ENCODE measurements at places on chromosomes 16 and 17. TPM values are rescaled to one million over a fixed set of nuclear protein-coding genes. Genes with fewer than 3 reads are reported as not detected.

DNA sequence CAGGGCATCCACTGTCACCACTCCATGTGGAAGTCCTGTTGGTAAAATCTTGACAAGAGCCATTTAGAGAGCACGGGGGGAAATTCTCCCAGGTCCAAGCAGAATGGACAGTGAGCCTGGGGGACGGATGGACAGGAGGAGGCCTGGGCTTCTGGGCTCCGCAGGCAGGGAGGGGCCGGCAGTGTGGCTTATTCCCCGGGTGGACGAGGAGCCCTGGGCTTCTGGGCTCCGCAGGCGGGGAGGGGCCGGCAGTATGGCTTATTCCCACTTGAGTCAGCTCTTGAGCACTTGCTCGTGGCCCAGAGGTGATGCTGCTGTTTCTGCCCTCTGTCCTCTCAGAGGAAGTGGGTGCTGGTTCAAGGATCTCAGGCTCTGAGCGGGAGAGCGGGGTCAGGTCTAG is 22.2 kb upstream of the RPL13 start:
- DNase-seq = no peak
- no peak overlapping the region for H3K27ac ChIP-seq
- no peak overlapping the region for H3K4me3 ChIP-seq
- H3K4me1 ChIP-seq = no peaks in the 10 kb centered on the region
- peaks cover 48% of the 10 kb centered on the region for H3K36me3 ChIP-seq

- H3K4me3 ChIP-seq = no peak overlapping the region
- H3K4me1 ChIP-seq = peaks cover 9% of the 10 kb centered on the region
- H3K36me3 ChIP-seq = no peaks in the 10 kb centered on the region
- no peaks in the 10 kb centered on the region for H3K27me3 ChIP-seq
- H3K27ac ChIP-seq = no peak overlapping the region
- no peak for DNase-seq
These were observed 38.9 kb upstream of the GHDC start for GRCh38 chr17:42233156-42233555.

DNA sequence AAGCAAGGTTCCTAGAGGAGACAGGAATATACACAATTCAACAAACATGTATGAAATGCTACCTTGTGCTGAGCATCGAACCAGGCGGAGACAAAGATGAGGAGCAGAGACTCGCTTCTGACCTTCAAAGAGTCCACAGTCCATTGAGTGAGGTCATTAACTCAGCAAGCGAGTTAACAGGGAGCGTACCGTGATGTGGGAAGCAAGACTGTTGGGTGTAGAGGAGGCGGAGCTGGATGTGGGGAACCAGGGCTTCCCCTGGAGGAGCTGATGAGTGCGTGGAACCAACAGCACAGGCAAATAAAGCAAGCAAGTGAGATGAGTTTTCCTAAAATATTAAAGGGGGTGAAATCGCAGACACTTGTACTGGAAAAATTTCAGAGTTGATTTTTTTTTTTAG is 65.0 kb downstream of the NXN start:
- H3K27ac ChIP-seq = no peak overlapping the region
- no peak overlapping the region for H3K4me3 ChIP-seq
- H3K27me3 ChIP-seq = no peaks in the 10 kb centered on the region
- DNase-seq = no peak
- H3K36me3 ChIP-seq = no peaks in the 10 kb centered on the region
- H3K4me1 ChIP-seq = peaks cover 14% of the 10 kb centered on the region

DNA sequence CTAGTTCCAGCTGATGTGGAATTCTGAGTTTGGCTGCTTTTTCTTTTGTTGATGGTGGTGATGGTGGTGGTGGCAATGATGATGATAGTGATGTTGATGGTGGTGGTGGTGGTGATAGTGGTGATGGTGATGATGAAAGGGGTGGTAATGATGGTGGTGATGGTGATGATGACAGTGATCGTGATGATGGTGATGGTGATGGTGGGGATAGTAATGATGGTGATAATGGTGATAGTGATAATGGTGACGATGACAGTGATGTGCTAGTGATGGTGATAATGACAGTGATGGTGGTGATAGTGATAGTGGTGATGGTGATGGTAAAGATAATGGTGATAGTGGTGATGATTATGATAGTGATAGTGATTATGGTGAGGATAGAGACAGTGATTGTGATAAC is 61.5 kb downstream of the BMERB1 start:
- H3K4me3 ChIP-seq = no peak overlapping the region
- no peaks in the 10 kb centered on the region for H3K4me1 ChIP-seq
- no peaks in the 10 kb centered on the region for H3K27me3 ChIP-seq
- no peak overlapping the region for H3K27ac ChIP-seq

DNA sequence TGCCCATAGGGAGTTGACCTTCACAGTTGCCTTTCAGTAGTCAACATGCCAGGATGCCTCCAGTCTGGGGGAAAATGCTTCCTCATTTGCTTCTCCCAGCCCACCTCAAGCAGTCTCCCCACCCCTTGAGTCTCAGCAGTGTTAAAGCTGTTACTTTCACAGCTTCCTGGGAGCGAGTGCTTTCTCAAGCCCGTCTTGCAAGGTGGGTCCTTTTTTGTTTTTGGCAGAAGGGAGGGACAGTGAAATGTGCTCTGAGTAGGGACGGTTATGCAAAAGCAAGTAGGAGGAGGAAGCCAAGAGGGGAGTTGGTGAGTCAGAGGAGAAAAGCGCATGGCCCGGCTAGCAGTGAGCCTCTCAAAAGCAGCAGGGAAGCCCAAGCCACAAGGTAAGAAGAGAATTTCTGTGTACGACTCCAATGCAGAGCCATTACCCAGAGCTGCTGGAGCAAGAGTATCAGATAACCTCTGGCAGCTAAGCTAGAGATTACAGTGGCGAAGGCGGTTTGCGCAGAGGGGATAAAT is at the start of gene CHST4:
TSS of gene CHST4 (plus strand) at position 316 of the 521 bp plus-strand sequence. CDS start 10,252 bp downstream, outside the sequence.
- H3K27ac ChIP-seq = no peak within 1 kb of the TSS
- no peaks in the 10 kb centered on the region for H3K4me1 ChIP-seq
- no peak for DNase-seq
- H3K27me3 ChIP-seq = no peaks in the 10 kb centered on the region

GRCh38 chr17:17320911-17321220 is 17.7 kb downstream of the NT5M start:
- H3K4me3 ChIP-seq = no peak overlapping the region
- DNase-seq = no peak
- H3K4me1 ChIP-seq = no peaks in the 10 kb centered on the region
- H3K27ac ChIP-seq = no peak overlapping the region
- H3K36me3 ChIP-seq = no peaks in the 10 kb centered on the region

DNA sequence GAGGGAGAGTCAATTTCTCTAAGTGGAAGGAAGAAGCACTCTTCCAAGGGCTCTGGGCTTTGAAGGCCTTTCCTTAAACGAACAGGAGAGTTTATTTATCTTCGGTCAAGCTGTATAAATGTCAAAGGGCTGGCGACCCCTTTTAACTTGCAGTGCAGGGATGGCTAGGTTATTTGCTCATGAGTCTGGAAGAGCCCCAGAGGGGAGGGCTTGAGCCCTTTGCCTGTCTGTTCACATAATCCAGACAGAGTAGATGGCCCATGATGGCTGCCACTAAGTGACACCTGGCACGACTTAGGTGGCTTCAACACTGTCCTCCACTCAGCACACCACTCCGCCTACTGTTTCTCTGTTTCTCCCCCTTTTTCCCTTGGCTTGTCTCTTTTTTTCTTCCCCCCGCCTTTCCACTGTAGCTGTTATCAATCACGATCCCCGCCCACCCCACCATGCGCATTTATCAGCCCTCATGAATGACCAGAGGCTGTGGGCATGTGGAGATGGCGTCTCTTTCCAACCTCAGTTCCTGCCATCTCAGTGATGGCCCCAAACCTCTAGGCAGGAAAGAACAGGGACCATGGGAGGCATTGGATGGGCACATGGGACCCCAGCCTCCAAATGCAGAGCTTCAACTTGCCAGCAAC is 408.7 kb upstream of the TNRC6C start:
- H3K27me3 ChIP-seq = no peaks in the 10 kb centered on the region
- H3K27ac ChIP-seq = no peak overlapping the region
- no peak for DNase-seq
- no peaks in the 10 kb centered on the region for H3K36me3 ChIP-seq
- no peaks in the 10 kb centered on the region for H3K4me1 ChIP-seq

DNA sequence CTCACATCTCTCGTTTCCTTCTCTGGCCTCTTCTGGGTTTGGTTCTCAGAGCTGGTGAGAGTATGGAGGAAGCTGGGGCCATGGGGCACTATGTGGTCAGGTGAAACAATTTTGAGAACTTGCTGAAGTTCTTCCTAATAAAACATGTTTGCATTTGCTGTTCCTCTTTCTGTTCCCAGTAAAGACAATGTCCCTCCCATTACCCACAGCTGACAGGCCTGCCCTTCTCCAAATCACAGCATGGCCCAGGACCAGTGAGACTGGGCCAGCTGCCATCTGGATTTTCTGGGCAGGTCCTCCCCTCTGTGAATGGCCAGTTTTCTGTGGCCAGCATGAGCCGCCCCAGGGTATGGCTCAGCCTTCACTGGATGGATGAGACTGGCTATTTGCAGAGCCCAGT is at the start of gene CD300H:
TSS of gene CD300H (minus strand) at position 113 of the 400 bp plus-strand sequence.
- no peaks in the 10 kb centered on the region for H3K27me3 ChIP-seq
- no peak for DNase-seq
- H3K36me3 ChIP-seq = no peaks in the 10 kb centered on the region
- H3K4me3 ChIP-seq = no peak within 1 kb of the TSS
- H3K4me1 ChIP-seq = peaks cover 4% of the 10 kb centered on the region

- H3K4me3 ChIP-seq = no peak overlapping the region
- H3K36me3 ChIP-seq = no peaks in the 10 kb centered on the region
- H3K4me1 ChIP-seq = no peaks in the 10 kb centered on the region
- no peaks in the 10 kb centered on the region for H3K27me3 ChIP-seq
These were observed 55.4 kb downstream of the SDK2 start for GRCh38 chr17:73588891-73589290.

DNA sequence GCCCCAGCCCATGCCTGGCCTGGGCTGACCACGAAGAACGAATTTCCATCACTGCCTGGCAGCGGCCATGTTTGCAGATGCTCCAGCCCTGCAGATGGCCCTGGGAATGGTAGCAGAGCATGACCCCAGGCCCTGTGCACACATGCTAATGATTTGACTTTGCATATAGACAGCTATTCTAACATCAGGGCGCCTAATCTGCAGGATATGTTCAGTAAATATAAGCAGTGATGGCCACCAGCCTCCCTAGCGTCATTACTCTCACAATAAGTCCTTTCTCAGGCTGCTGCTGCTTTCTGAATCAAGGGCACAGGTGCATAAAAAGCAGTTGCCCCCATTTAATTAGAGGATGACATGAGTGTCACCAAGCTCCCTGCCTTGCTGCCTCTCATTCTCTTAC is 24.2 kb downstream of the DNAH9 start:
- no peak for DNase-seq
- H3K4me1 ChIP-seq = no peaks in the 10 kb centered on the region
- H3K27ac ChIP-seq = no peak overlapping the region

DNA sequence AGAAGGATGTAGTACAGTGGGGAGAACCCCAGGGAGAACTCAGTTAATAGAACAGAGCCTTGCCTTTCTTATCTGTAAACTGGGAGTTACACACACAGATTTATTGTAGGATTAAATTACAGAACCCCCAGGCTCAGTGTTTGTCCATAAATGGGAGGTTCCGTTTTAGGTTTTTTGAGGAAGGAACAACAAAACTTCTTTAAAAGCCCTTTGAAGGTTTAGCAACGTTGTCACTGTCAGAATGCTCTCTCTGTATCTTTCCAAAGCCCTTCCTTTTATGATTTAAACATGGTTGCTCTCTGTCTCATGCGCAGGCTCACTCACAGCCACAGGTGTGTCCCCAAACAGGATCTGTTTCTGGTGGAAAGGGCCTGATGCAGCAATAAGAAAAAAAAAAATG is 9.4 kb upstream of the GNA13 start:
- H3K27ac ChIP-seq = no peak overlapping the region
- H3K4me3 ChIP-seq = no peak overlapping the region
- no peaks in the 10 kb centered on the region for H3K27me3 ChIP-seq
- no peaks in the 10 kb centered on the region for H3K4me1 ChIP-seq

GRCh38 chr17:35808240-35808961 is 883 bp upstream of the TAF15 start:
- H3K27ac ChIP-seq = peak overlapping the region; percentile 85
- peaks cover 32% of the 10 kb centered on the region for H3K4me1 ChIP-seq
- H3K4me3 ChIP-seq = peak overlapping the region; percentile 86
- H3K27me3 ChIP-seq = no peaks in the 10 kb centered on the region
- DNase-seq = no peak

DNA sequence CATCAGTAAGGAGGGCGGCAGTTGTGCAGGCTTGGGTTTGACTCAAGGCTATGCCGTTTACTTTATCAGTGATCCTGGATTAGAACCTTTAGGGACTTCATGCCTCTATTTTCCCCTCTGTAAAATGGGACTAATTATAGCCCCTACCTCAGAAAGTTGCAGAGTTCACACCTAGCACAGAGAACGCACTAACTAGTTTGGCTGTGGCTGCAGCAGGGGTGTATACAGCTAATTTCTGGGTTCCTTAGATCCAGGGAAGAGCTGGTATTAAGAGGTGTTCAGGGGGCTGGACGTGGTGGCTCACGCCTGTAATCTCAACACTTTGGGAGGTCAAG is 267.3 kb downstream of the CPPED1 start:
- H3K27ac ChIP-seq = no peak overlapping the region
- no peaks in the 10 kb centered on the region for H3K4me1 ChIP-seq
- no peaks in the 10 kb centered on the region for H3K27me3 ChIP-seq

- no peak overlapping the region for H3K27ac ChIP-seq
- DNase-seq = peak; percentile 43
These were observed 7.0 kb downstream of the CORO6 start for GRCh38 chr17:29615492-29616299.

The COX10 gene
- total RNA-seq = 26.5 TPM

The SRL gene
- 1.1 TPM for total RNA-seq

The CSH1 gene
- not detected for total RNA-seq

The NPIPA5 gene
- 28.6 TPM for total RNA-seq

The CLTC gene
- 273 TPM for total RNA-seq

All from thoracic aorta (tissue), 2 donors.